ENCODE measurements at places on chromosomes 6 and 20. TPM values are rescaled to one million over a fixed set of nuclear protein-coding genes. Genes with fewer than 3 reads are reported as not detected.

The ID4 gene
- 713 TPM for total RNA-seq

The MEP1A gene
- not detected for total RNA-seq

The RIMS4 gene
- 11.5 TPM for total RNA-seq

The SMPDL3A gene
- 23.8 TPM for total RNA-seq

All from thyroid gland (tissue), 4 donors.